ENCODE measurements at places on chromosomes 7 and 10.

DNA sequence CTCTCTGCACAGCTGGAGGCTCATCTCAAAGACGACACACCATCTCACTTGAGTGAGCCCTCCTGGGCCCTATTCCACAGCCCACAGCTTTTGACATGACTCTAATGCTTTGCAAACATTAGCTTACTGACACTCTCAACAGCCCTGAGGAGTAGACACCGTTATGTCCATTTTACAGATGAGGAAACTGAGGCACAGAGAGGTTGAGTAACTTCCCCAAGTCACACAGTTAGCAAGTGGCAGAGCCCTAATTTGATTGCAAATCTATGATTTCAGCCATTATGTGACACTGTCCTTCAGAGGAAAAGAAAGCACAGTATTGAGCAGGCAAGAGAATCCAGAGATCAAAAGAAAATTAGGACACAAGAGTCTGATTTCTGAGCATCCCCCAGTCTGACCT is 16.0 kb downstream of the SLC25A13 start:
- H3K27ac ChIP-seq, result no peak overlapping the region
- H3K36me3 ChIP-seq, result no peaks in the 10 kb centered on the region
- H3K4me1 ChIP-seq, result no peaks in the 10 kb centered on the region
- DNase-seq, result no peak
- no peak overlapping the region for H3K4me3 ChIP-seq

DNA sequence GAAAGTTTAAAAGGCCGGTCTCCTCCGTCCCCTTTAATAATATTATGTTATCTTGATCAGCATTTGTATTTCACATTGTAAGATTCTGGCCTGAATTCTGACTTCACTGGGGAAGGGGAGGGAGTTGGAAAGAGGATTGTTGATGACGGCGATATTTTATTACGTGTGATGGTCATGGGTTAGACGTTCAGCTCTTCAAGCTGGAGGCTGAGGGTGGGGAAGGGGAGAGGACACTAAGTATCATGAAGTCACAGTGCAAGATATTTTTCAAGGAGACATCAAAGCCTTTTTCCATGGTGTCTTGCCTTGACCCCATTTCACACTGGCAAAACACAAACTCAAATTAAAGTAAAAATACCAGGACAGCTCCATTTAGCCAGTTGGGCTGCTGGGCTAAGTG is 126.7 kb downstream of the WDR11 start:
- H3K36me3 ChIP-seq, result no peaks in the 10 kb centered on the region
- no peak overlapping the region for H3K4me3 ChIP-seq
- no peak overlapping the region for H3K27ac ChIP-seq

DNA sequence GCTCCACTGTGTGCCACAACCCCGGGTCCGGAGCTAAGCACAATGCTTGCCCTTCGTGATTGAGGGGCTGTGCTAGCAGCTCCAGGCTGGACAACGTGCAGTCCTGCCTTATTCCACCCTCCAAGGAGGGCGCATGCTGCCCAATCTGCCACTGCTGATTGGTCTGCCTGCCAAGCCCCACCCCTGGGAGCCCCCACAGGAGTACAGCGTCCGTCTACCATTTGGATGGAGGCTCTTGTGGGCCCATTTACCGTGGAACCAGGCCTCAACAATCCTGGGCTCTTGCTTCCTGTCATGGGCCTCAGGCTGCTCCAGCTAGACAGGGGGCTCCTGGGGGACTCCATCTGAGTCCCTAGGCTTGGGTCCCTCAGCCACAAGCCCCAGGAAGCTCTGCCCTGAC is 173.3 kb downstream of the SLIT1 start:
- no peaks in the 10 kb centered on the region for H3K27me3 ChIP-seq
- H3K4me1 ChIP-seq, result no peaks in the 10 kb centered on the region
- no peaks in the 10 kb centered on the region for H3K36me3 ChIP-seq
- H3K4me3 ChIP-seq, result no peak overlapping the region

- H3K36me3 ChIP-seq, result no peaks in the 10 kb centered on the region
- no peak overlapping the region for H3K27ac ChIP-seq
- peaks cover 27% of the 10 kb centered on the region for H3K4me1 ChIP-seq
- no peaks in the 10 kb centered on the region for H3K27me3 ChIP-seq
- no peak overlapping the region for H3K4me3 ChIP-seq
These were observed 62.2 kb downstream of the NAMPT start for GRCh38 chr7:106222545-106222944.

DNA sequence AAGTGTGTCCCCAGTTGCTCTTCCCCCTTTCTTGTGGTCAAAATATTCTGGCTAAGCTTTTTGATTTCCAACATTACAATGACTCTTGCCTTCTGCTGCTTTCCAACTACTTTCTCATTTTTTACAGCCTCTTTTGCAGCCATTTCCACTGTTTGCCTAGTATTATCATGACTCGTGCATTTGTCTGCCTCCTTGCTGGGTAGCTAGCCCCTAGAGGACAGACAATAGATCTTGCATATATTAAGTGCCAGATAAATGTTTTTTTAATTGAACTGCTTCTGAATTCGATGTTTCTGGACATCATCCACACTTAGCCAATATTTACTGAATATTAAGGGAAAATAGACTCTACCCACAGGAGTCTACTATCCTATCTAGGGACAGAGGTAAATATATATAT is 124.5 kb downstream of the POU6F2 start:
- no peaks in the 10 kb centered on the region for H3K4me1 ChIP-seq
- H3K4me3 ChIP-seq, result no peak overlapping the region
- no peaks in the 10 kb centered on the region for H3K36me3 ChIP-seq
- no peak overlapping the region for H3K27ac ChIP-seq
- no peak for DNase-seq
- no peaks in the 10 kb centered on the region for H3K27me3 ChIP-seq

DNA sequence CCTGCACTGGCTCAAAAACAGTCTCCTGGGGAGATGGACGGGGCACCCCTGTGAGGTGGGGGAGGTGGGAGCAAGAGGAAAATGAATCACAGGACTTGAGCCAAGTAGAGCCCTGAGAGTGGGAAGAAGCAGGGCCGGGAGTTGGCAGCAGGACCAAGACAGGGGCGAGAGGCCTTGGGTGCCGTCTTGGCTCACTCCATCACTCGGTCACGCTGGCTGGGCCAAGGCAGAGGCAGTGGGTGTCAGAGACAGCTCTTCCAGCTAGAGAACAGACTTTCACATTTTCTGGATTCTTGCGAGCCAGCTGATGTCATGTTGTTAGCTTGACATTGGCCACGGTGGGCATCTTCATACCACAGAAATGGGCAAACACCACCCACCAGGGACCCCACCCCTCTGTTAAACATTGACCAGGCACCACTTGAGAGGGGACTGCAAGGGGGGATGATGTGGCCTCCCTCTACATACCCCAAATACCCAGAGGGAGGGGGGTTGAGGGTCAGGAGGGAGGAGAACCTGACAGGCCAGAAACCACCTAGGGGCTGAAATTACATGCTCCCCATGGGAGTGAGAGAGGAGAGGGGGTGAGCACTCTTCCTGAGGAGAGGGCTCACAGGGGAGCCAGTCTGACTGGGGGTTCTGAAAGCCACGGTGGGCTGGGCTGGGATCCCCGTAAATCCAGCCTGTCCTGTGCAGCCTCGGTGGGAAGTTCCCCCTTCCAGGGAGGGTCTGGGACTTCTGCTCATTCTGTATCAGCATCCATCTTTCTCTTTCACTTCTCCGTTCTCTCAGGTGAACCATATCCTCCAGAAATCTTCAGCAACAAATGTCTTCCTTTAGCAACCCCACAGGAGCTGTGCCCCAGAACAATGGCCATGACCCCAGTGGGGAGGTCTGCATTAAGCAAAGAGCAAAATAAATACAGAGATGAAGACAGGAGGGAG is 19.6 kb downstream of the CAMK2B start:
- H3K4me1 ChIP-seq, result peaks cover 9% of the 10 kb centered on the region
- no peak overlapping the region for H3K4me3 ChIP-seq
- no peak for DNase-seq
- H3K27ac ChIP-seq, result no peak overlapping the region

GRCh38 chr7:107622429-107622828 is 38.2 kb upstream of the SLC26A4 start:
- no peaks in the 10 kb centered on the region for H3K27me3 ChIP-seq
- no peak overlapping the region for H3K4me3 ChIP-seq
- DNase-seq, result peak; percentile 61
- peaks cover 18% of the 10 kb centered on the region for H3K36me3 ChIP-seq
- H3K4me1 ChIP-seq, result peaks cover 15% of the 10 kb centered on the region

DNA sequence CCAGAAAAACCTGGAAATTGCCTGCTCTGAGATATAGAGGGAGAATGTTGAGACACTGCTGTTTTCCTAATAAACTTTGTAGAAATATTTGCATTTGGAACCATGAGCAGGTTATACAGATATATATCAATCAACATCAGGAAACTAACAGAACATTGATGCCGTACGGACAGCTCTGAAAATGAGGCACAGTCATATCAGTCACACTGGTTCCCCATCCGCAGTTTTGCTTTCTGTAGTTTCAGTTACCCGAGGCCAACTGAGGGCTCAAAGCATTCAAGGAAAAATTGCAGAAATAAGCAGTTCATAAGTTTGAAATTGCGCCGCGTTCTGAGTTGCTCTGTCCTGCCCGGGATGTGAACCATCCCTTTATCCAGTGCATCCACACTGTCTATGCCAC is 137.9 kb downstream of the KLF6 start:
- DNase-seq, result no peak
- no peak overlapping the region for H3K4me3 ChIP-seq
- H3K27me3 ChIP-seq, result no peaks in the 10 kb centered on the region
- H3K36me3 ChIP-seq, result no peaks in the 10 kb centered on the region
- no peaks in the 10 kb centered on the region for H3K4me1 ChIP-seq
- no peak overlapping the region for H3K27ac ChIP-seq

DNA sequence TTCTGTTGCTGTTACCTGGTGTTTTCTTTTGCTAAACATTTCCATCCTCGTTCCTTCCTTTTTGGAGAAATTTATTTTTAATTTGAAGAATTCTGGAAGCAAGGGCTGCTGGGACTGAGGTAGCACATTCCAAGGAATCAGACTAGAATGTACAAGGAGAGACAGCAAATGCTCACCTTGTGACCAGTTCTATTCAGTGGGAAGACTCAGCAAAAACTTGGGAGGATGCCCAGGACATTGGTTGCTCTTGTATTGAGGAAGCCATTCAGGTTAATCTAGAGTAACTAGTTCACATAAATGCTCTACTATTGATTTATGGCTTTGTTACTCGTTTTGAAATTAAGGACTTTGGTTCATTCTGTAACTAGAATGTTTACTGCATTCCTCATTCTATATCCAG is 11.3 kb downstream of the PLCE1 start:
- H3K4me3 ChIP-seq, result no peak overlapping the region
- H3K36me3 ChIP-seq, result no peaks in the 10 kb centered on the region
- no peak for DNase-seq
- peaks cover 2% of the 10 kb centered on the region for H3K27me3 ChIP-seq

DNA sequence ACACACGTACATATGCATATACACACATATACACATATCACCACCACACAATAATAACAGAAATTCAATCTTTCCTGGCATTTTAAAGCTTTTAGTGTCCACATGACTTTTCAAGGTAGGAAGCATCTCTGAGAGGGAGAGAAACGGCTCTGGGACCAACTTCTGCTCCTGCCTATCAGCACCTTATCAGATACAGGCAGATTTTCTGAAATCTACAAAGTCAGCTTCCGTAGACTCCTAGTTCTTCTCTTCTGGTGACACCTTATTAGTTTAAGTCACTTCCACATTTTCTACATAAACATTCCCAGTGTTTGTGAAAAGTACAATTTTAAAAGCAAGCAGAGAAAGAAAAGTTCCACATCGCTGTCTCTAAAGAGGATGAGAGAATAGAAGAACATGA is 74.5 kb downstream of the ZNF22 start:
- H3K27ac ChIP-seq, result no peak overlapping the region
- peaks cover 4% of the 10 kb centered on the region for H3K27me3 ChIP-seq
- H3K4me3 ChIP-seq, result no peak overlapping the region
- no peaks in the 10 kb centered on the region for H3K4me1 ChIP-seq

GRCh38 chr10:83310688-83311087 is 828.6 kb upstream of the GHITM start:
- H3K27ac ChIP-seq, result no peak overlapping the region
- H3K36me3 ChIP-seq, result no peaks in the 10 kb centered on the region
- H3K27me3 ChIP-seq, result no peaks in the 10 kb centered on the region
- DNase-seq, result no peak
- H3K4me3 ChIP-seq, result no peak overlapping the region

DNA sequence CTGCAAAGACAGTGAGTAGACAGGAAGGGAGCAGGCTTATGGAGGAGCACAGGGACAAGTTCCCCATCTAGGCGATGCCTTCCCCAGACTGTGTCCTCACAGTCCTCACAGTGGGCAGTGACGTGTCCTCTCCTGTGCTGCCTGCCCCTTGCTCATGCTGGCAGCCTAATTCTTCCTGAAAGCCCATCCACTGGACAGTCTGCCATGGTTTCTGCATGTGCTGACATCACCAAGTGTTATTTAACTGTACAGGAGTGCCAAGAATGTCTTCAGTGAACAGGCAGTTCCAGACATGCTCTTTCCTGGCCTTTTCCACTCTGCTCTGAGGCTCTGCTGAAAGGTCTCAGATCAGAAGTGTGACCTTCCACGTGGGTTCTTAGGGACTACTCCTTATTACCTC is 54.1 kb downstream of the ZNF248 start:
- no peaks in the 10 kb centered on the region for H3K27me3 ChIP-seq
- no peaks in the 10 kb centered on the region for H3K4me1 ChIP-seq
- H3K4me3 ChIP-seq, result no peak overlapping the region
- H3K36me3 ChIP-seq, result no peaks in the 10 kb centered on the region
- DNase-seq, result no peak

DNA sequence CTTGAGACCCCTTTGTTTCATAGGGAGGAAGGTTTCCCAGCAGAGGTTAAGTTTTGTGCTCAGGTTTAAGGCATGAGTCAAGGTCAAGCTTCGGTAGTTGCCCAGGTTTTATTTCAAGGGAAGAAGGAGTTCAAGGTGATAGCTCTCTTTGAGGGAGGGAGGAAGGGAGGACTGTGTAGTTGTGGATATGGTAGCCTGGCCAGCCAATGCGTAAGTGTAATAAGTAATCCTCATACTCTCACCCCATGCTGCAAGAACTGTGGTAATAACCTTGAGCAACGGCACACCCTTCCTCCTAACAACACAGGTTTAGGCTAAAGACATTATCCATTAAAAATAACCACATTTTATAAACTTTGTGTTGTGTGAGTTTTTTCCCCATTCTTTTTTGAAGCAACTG is 478.9 kb downstream of the KCNMA1 start:
- H3K36me3 ChIP-seq, result no peaks in the 10 kb centered on the region
- no peaks in the 10 kb centered on the region for H3K27me3 ChIP-seq
- H3K4me1 ChIP-seq, result peaks cover 40% of the 10 kb centered on the region
- no peak for DNase-seq
- H3K4me3 ChIP-seq, result no peak overlapping the region

- H3K27me3 ChIP-seq, result no peaks in the 10 kb centered on the region
- no peak overlapping the region for H3K4me3 ChIP-seq
- no peaks in the 10 kb centered on the region for H3K36me3 ChIP-seq
These were observed 165.0 kb upstream of the ASAH2 start for GRCh38 chr10:50416181-50416824.

DNA sequence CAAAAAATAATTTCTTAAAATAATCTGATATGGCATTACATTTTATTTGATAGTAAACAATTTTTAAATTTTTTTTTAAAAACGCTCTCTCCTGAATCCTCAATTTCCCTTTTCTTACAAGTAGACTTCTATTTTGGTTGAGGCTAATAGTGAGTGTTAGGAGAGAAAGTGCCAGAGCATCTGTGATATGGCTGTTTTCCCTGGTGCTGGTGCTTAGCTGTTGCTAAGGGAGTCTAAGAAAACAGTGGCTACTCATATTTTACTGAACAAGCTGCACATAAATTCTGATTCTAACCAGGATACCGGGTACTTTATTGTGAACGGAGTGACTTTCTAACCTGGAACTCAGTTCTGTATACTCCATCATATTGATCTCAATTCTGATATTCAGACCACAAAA is 311.1 kb upstream of the KIAA1217 start:
- H3K36me3 ChIP-seq, result no peaks in the 10 kb centered on the region
- H3K4me1 ChIP-seq, result no peaks in the 10 kb centered on the region
- no peak overlapping the region for H3K27ac ChIP-seq
- no peak for DNase-seq
